ENCODE measurements at places on chromosomes 13 and 19. TPM values are rescaled to one million over a fixed set of nuclear protein-coding genes. Genes with fewer than 3 reads are reported as not detected.
A peak's percentile ranks its signal among the peaks of the same experiment; 100 is the strongest.

DNA sequence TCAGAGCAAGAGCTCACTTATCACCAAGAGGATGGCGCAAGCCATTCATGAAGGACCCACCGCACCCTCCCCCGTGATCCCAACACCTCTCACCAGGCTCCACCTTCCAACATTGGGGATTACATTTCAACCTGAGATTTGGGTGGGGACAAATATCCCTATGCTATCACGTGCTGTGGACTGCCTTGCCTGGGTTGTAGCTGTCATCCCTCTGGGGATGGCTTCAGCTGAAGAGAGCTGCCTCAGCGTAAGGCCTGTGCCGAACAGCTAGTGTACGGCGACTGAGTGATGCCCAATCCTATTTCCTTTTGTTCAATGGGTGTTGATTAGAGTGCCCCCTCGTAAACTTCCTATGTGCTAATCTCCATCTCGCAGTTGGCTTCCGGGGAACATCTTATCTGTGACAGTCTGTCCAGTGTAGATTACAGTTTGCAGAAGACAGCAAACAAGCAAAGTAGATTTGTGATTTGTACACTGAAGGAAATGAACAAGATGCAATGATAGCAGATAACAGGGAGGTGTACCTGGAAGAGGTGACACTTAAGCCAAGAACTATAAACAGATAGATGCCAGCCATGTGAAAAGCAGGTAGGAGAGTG is 11.8 kb upstream of the RCBTB1 start:
- no peak for DNase-seq

GRCh38 chr19:58170860-58171259 is 12.0 kb upstream of the ZNF274 start:
- DNase-seq: peak; percentile 19

DNA sequence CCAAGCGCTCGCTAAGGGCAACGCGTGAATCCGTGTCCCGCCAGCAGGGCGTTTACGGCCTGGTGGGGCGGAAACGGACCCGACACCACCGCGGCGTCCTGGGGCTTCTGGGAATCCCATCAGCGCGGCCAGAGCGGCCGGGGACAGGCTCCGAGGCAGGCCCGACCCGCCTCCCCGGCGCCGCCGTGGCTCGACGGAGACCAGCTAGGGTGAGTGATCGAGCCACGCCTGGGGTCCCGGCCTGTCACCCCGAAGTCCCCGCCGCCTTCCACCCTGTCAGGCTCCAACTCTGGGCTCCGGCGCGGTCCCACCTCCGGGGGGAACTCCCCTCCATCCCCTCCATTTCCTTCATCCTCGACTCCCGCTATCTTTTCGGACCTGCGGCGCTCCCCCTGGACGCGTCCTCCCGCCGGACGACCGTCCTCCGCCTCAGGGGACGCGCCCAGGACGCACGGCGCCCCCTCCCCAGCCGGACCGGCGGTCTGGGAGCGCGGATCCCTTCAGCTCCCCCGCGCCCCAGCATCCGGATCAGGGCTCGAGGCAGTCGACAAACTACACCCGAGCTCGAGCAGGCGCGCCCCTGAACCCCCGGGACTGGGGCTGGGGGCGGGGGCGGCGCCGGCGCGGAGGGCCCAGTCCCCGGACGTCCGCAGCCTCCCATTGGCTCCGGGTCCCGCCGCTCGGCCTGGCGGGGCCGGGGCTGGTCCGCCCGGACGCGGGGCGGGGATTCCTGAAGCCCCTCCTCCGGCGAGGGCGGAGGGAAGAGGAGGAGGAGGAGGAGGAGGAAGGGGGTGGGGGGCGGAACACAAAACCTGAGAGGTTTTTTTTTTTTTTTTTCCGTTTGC is 638 bp upstream of the BICRA start:
- DNase-seq: peak; percentile 94

Gene SAMD4B
- polyA plus RNA-seq: 113 TPM
